Fibroblast of gingiva (primary cell): ENCODE measurements at places on chromosomes 3 and 15.
A peak's percentile ranks its signal among the peaks of the same experiment; 100 is the strongest.

- no peak for DNase-seq
Measured at GRCh38 chr3:165751637-165752036, 85.6 kb downstream of the BCHE start.

- DNase-seq = peak; percentile 24
Measured at GRCh38 chr3:150384296-150385212, 23.5 kb upstream of the TSC22D2 start.

GRCh38 chr3:136734382-136735070 is 17.7 kb downstream of the STAG1 start:
- no peak for DNase-seq

- peak; percentile 69 for DNase-seq
Measured at GRCh38 chr3:25648107-25648535, 16.6 kb downstream of the TOP2B start.

GRCh38 chr15:88142121-88142520 is 114.4 kb downstream of the NTRK3 start:
- no peak for DNase-seq

DNA sequence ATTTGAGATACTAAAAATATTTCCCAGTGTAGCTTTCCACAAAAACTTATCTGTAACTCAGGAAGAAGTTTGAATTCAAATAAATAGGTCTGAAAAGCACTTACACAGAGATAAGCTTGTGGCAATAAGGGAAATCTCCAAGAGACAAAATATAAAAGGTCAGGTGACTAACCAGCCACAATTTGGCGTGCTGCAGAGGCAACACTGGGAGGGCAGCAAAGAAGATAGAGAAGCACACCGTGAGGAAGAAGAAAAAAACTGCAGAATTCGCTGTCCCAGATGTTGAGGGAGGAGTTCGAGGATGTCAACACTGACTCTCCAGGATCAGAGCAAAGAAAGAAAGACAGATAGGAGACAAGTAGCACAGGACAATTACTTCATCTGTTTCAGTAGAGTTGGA is 204.4 kb downstream of the FMN1 start:
- DNase-seq = no peak

DNA sequence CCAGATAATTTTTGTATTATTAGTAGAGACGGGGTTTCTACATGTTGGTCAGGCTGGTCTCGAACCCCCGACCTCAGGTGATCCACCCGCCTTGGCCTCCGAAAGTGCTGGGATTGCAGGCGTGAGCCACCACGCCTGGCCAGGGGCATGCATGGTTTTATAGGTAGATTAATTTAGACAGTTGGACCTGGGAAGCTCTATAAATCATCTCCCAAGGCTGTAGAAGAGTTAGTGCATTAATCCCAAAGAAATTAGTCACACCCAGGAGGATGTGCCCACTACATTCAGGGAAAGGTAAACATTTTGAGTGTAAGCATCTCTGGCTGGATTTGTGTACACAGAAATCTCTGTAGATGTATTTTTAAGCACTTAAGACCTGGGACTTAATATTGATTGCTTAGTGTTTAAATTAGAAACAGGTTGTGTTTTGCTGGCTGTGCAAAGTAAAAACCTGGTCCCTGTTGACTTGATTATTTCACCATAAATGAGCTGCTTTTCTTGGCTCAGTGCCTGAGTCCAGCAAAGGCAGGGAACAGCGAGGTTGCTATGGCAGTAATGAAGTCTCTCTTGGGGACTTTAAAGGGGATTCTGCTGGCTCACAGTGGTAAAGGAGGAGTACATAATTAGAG is 19.2 kb downstream of the EXOSC7 start:
- DNase-seq = peak; percentile 93

GRCh38 chr3:14505001-14505802 is 34.9 kb downstream of the GRIP2 start:
- no peak for DNase-seq

DNA sequence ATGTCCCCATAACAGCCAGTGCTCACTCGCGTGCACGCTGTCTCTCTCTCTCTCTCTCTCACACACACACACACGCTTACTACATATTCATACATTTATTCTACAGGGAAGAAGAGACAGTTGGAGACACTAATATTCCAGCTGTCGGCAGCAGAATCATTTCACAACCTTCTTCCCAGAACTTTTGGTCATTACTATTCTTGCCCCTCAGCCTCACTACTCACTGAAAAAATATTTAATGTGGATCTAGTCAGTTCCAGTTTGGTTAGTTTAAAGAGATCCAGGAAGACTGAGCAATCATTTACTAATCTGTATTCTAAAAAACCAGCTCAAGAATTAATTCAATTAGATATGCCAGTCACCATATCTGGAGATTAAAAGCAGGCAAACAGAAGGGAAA is 394.9 kb downstream of the PTPRG start:
- peak; percentile 77 for DNase-seq

GRCh38 chr15:39692356-39693327 is 90.0 kb downstream of the FSIP1 start:
- DNase-seq = no peak

- no peak for DNase-seq
Measured at GRCh38 chr15:35211240-35211902, 126.3 kb upstream of the NANOGP8 start.

- DNase-seq = no peak
Measured at GRCh38 chr15:37124331-37124730, 24.0 kb upstream of the MEIS2 start.

- DNase-seq = no peak
Measured at GRCh38 chr3:194562986-194563385, 70.2 kb downstream of the TMEM44 start.

GRCh38 chr3:120693439-120694171 is 11.6 kb upstream of the HGD start:
- DNase-seq = peak; percentile 52

DNA sequence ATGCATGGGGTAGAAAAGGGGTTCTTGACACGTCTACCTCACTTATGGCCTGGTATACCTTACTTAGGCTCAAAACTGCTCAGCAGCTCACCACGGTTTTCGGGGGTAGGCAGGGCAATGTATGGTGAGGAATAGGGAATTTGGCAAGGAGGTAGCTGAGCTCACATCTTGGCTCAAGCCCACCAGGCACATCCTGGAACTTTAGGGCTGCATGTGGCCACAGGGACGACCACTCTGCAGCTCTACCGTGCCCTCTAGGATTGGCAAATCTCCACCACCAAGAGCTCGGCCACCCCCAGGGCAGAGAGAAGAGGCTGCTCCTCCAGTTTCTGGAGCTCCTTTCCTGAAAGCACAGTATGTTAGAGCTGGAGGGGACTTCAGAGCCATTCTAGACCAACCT is 69.7 kb downstream of the MRPL46 start:
- DNase-seq = no peak

- no peak for DNase-seq
Measured at GRCh38 chr3:33181229-33181628, 37.4 kb downstream of the SUSD5 start.

DNA sequence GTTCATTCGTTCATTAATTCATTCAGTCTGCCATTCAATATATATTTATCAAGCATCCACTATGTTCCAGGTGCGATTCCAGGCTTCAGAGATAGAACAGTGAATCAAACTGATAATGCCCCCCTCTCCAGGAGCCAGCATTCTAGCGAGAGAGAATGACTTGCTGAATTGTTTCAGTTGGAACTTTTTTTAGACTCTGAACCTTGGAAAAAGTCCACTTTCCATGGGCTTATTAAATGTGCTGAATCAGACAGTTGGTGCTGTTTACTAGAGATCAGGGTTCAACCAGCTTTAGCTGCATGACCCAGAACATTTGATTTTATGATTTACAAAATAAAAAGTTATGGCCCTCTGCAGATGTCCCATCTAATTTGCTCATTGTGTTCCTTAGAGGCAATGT is 213.2 kb downstream of the THSD4 start:
- DNase-seq = peak; percentile 44

DNA sequence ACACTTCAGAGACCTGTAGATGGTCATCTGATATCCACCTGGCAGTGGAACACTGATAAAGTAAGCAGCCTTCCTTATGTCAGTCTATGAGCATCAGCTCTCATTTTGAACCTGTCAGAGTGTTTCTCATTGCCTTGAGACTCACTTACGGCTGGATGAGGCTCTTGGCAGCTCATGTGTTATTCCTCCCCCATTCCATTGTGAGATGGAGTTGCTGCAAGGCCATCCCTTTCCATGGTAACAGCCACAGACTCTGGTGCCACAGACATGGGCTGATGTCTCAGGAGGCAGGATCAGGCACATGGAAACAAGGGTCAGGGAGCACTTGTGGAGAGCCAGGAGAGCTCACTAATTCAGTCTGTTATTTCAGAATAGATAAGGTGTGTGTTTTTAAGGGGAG is 11.9 kb downstream of the KCNAB1 start:
- DNase-seq = no peak

DNA sequence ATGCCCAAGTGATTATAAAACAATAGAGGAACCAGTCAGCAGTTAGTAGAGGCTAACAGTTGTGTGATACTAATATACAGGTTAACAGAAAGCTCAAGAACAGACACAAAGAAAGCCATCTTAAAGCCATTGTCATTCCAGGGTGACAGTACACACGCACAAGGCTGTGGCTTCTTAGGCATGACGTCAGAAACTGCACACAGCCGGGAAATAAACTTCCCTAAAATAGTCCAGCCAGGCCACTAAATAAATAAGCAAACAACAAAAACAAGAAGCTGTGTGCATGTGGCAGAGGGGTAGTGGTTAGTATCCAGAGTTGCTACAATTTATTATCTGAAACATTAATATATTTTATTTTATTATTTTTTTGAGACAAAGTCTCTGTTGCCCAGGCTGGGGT is 49.8 kb downstream of the PPCDC start:
- DNase-seq = no peak

DNA sequence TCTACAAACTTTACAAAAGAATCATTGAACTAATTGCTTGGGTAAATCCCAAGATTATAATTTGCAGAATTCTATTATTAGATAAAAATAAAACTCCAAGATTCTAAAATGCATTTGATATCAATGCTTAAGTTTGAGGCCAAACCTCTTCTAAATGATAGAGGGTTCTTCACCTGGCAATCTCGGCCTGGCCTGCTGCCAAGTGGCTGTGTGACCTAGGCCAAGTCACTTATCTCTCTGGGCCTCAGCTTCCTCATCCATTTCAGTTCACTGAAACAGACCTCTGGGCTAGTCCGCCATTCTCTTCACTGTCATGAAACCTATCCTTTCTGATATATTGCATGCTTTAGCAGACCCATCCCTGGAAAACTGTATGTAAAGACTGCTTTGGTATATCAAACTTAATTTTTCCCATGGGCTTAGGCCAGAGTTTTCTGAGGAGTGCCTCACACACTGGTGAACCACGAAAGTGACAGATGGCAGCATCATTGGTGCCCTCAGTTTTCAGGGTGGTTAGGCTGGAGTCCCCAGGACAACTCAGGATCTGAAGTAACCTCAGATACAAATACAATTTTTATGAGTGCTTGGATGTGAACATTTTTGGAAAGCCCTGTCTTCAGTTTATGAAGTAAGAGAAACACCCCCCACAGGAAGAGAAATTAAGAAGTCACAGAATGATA is 21.8 kb downstream of the NUDT16 start:
- no peak for DNase-seq

GRCh38 chr3:31364188-31364587 is 168.5 kb upstream of the STT3B start:
- no peak for DNase-seq

GRCh38 chr15:77096541-77096940 is 25.6 kb upstream of the TSPAN3 start:
- no peak for DNase-seq

- no peak for DNase-seq
Measured at GRCh38 chr3:126452213-126452612, 23.5 kb downstream of the ZXDC start.

GRCh38 chr3:139460076-139460475 is 16.2 kb downstream of the RBP2 start:
- no peak for DNase-seq

DNA sequence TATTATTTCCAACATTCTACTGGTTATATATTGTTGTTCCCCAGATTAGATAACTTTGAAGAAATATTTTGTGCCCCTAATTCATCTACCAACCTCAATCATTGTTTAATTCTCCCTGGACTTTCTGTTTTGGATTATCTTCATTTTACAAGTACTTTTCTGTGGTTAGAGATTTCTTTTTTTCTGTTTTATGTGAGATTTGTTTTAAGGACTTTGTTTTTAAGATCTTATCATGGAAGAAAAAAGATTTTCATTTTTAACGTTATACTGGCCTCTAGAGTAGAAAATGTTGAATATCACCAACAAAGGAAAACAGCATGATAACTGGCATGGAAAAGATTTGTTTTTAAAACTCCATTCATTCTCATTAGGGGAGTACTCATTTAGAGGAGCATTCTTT is 210.9 kb upstream of the KCNMB2 start:
- peak; percentile 56 for DNase-seq

DNA sequence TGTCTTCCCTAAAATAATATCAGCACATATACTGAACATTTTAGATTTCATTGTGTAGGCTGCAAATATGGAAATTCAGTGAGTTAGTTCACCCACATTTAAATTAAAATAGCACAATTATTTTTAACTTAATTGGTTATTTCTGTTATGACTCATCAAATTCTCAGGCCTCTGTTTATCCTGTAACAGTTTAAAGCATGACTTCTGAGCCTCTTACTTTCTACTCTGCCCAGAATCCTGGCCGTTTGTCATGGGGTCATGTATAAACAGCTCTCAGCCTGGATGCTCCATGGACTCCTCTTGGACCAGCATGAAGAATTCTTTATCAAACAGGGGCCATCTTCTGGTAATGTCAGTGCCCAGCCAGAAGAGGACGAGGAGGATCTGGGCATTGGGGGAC is 12.2 kb downstream of the TUBGCP4 start:
- peak; percentile 27 for DNase-seq

DNA sequence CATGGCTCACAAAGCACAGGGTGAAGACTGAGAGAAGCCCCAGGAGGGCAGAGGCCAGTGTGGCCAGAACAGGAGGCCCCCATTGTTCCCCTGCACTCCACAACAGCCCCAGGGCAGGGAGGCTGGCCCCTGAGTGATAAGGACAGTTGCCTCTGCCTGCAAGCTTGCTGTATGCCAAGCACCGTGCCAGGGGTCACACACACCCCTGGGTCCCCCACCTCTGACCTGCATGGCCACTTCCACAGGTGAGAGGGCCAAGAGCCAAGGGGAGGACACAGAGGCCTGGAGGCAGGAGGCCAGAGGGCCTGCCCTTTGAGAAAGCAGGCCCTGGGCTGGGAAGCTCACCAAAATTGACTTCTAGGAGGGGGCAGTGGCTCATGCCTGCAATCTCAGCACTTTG is 23.7 kb downstream of the ATRIP start:
- DNase-seq = no peak

DNA sequence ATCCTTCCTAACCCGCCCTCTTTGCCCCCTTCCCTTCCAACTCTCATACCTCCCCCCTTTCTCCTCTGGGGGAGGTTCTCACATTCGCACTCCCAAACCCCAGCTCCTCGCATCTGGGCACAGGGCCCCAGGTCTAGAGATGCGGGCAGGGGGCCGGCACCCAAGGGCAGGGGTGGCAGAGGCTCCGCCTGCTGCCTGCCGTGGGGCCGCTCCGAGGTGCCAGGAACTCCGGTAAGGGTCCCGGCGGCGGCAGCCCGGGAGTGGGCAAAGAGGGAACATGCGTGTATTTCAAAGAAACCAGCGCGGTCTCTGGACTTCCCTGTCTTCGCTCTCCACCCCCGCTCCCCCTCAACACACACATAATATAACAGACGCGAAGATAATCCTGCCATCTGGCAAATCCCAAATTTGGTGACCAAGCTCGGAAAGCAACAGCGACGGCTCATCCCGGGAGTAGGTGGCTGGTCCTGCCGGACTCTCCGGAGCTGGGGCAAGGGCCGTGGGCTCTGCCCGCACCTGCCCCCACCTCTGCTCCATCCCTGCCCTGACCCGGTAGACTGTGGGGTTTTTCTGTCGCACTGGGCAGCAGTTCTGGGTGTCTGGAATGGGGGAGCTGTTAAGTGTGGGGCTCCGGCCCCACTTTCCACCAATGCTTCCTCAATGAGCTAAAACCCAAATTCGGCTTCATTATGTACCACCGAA is 31.0 kb downstream of the NR2F2 start:
- no peak for DNase-seq
